Fibroblast of the aortic adventitia (primary cell): ENCODE measurements at places on chromosomes 1 and 21.

DNA sequence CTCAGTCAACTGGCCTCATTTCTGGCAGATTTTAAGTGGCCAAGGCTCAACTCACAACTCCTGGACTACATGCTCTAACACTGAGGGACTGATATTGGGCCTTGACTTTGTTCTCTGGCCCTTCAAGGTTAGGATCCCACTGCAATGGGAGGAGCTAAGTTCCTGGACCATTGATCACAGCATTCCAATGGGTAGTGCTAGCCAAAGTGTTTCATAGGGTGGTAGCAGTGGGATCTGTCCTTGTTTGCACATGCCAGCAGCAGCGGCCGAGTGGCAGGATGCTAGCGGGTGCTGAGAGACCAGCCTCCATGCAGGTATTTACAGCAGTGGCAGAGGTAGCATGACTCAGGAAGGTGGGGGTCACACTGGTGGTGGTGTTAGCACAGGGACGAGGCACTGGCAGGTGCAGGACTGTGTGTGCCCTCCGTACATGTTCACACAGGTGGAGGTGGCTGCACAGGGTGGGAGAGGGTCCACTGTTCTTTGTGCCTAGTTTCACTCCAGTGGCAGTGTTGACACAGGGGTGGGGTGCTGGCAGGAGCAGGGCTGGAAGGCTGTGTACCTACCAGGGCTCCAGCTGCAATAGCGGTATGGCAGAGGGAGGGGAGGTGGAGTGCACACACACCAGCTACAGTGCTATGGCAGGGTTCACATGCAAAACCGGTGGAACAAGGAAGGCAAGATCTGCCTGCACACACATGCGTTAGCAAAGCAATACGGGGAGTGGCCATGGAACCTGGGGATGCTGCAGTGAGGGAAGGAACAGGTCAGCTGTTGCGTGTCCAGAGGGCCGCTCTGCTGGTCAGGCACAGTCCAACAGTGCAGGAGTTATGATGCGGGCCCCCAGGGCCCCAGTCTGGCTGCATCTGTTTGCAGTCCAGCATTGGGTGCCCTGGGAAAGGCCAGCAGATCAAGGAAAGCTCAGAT lies 51.7 kb downstream of the COL24A1 start:
- DNase-seq: no peak

DNA sequence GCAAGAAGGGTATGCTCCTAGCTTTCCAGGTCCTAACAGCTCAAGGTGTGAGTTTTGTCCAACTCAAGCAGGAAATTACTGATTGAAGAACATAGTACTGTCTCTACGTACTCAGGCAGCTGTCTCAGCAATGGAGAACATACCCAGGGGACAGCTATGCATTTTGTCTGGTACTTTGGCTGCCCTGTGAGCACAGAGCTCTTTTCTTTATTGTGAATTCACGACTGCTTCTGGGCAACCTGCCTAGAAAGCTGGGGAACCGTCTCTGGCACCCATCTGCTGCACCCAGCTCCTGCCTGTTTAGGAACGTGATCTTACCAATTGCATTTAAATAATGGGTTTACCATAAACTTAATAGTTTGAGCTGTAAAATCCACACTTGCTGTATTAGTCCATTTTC lies 258.1 kb downstream of the HHAT start:
- no peak for DNase-seq

- peak; percentile 43 for DNase-seq
Measured at GRCh38 chr1:1348420-1349255, 580 bp downstream of the DVL1 start.

DNA sequence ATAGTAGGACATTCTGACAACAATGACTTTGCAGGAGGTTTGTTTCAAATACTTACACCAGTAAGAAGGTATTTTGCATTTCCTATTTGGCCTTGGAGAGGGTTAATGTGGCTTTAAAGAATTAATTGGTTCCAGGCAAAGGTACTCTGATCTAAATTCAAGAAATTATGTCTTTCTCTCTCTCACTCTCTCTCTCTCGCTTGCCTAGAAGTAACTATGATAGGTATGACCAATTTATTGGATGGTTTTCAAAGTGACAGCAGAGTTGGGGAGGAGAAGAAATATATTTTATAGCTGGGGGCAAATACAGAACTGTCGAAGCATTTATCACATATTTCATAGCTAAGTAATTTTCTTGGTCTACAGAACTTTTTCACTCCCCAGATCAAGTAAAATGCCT lies 116.0 kb downstream of the ATP6V1G3 start:
- no peak for DNase-seq

DNA sequence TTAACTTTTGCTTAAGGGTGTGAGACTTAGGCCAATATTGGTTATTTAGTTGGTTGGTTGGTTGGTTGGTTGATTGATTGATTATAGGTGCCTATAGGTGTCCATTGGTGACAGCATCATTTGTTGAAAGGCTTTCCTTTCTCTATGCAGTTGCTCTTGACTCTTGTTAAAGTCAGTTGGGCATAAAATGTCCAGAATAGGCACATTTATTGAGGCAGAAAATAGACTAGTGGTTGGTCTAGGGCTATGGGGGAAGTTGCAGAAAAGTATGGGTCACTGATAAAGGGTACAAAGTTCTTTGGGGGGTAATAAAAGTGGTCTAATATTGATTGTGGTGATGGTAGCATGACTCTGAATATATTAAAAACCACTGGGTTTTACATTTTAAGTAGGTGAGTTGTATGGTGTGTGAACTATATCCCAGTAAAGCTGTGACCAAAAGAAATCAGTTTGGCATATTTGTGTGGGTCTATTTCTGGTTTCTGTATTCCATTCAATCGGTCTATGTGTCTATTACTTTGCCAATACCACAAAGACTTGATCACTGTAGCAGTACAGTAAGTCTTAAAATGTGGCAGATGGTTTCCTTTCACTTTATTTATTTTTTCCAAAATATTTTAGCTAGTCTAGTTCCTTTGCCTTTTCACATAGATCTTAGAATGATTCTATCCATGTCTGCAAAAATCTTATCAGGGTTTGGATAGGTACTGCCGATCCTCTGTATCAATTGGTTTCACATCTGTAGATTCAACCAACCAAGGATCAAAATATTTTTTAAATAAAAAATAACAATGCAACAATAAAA lies 63.0 kb downstream of the ATP1A1 start:
- DNase-seq: no peak

DNA sequence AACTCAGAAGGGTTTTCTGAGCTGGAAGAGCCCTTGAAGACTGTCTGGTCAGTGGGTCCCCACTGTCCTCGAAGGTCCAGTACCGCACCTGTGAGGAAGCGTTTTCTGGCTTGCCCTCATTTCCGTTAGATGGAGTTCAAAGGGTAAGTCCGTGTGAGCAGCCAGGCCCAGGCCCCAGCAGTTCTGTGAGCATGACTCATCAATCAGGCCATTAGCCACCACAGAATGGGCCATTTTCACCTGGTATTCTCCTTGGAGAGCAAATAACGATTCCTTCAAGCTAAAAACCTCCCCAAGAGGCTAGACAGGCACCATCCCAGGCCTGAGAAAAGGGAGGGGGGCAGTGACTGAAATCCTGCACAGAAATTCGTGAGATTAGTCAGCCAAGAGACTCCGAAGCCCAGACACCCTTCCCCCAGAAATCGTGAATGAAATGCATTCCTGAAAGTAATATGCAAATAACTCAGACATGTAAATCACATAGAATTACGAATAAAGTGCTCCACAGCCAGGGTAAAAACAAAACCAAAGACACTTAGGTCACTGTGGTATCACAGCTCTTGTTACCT lies 66.0 kb downstream of the BCAR3 start:
- peak; percentile 76 for DNase-seq

DNA sequence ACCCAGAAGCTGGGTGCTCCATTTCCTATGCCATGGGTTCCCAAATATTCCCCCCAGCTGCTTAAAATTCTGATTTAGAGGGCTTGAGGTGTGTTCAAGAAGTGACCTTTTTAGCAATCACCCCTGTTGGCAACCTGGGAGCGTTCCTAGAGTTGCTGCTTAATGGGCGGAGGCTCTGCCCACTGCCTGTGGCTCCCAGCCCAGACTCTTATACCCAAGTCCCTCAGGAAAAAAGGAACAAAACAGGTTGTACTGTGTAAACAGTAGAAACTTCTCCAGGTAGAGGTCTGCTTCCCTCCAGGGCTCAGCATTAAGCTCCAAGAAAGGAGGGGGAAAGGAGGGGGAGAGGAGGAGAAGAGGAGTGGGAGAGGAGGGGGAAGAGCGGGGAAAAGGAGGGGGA lies 14.6 kb upstream of the TENT5C start:
- DNase-seq: no peak

DNA sequence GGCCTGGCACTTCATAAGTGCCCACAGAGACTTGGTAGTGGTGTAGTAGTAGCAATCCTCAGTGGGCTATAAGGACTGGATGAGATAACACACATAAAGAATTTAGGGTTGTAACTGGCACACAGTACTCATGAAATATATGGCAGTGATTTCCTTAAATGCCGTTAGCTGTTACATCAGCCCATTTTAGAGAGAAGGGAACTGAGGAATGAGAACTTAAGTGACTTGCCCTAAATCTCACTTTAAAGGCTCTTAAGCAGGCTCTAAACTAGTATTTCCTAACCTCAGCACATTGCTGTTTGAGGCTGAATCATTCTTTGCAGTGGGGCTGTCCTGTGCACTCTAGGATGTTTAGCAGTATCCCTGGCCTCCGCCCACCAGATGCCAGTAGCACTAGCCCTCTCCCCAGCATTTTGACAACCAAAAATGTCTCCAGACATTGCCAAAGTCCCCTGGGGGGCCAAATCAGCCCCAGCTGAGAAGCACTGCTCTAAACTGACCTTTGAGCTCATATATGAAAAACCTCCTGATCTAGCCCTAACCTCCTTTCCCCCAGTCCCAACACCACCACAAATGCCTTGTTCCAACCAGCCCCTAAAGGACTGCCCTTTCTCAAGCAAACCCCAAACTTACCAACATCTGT lies 11.6 kb downstream of the CAMK2N1 start:
- DNase-seq: peak; percentile 23

DNA sequence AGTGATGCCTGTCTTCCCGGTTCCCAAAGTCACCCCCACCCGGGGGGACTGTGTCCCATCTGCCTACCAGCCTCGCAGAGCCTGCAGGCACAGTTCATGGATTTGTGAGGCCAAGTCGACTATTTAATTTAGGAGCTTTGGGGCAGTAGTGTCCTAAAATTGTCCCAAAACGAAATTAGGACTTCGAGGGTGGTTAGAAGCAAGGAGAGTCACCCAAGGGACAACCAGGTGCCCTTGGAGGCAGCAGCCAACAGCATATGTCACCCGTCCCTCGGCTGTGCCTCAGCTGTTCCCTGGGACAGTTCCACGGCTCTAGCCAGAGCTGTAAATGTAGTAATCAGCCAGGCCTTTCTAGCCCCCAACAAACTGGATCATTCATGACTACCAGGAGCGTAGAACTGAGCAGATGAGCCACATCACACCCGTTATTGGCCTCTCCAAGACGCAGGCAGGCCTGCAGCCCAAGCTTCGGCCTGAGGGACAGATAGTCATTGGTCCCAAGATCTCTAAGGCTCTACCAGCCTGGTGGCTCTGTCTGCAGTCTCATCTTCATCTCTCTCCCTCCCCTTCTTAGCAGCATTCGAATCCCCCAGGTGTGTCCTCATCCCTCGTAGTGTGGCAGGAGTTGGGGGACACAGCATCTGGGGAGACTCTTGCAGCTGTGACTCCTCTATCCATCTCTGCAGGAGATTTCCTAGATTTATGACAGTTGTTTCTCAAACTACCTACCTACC lies 2.9 kb downstream of the PAX7 start:
- no peak for DNase-seq

GRCh38 chr1:232697187-232697822 lies 67.4 kb upstream of the SIPA1L2 start:
- DNase-seq: no peak

DNA sequence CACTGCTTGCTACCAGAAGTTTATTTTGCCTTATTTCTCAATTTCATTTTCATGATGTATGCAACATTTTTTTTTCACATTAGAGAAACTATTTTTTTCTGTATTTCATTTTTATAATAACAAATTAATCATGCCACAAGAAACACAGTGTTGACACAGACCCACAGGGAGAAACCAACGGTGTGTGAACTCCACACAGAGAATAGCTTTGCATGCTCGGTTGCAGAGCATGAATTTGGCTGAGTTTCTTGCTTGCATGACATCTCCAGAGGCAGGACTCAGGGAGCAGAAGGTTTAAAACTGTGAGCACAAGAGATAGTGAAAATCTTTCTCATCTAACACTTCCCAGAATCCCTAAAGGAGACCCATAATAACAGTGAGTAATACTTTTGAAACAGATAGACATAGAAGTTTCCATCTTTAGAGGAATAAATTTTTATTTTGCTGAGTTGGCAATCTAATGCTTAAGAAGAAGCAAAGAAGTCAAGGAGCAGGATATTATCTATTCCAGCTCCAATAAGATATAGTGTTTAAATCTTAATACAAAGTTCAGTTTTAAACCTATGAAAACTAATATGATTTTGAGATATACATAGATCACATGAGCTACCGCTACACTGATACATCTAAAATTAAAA lies 890.9 kb downstream of the MRPL39 start:
- no peak for DNase-seq

- peak; percentile 82 for DNase-seq
Measured at GRCh38 chr1:44707959-44708831, 22.8 kb downstream of the RNU5D-1 start.

GRCh38 chr1:213622365-213623063 lies 365.3 kb upstream of the PROX1 start:
- DNase-seq: no peak

DNA sequence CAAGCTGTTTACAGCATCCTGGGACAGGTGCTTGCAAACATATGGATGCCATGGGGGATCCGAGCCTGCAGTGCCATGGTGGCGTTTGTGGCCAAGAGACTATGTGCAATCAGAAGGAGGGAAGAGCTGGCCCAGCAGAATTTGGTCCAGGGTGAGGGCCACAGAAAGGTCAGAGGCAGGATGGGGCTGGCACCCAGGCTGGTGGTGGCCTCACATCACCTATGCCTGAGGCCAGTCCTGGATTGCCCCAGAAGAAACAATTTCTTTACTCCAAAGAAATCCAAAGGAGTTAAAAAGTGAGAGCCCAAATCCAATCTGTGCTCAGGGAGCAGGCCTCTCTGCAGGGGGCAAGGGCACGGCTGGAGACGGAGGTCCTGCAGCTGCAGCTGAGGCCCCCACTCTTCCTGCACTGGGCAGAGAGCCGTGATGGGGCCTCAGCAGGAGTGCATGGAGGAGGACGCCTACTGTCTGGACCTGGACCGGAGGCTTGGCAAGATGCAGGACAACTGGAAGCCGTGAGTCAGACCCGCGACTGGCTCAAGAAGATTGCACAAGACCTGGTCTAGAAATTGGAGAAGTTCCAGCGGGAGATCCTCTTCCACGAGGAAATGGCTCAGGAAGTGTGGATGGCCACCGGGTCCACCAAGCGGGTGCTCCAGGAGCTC lies 163.5 kb downstream of the RYR2 start:
- no peak for DNase-seq
